DND-41 (cell line): ENCODE measurements at places on chromosomes 1 and 21.

DNA sequence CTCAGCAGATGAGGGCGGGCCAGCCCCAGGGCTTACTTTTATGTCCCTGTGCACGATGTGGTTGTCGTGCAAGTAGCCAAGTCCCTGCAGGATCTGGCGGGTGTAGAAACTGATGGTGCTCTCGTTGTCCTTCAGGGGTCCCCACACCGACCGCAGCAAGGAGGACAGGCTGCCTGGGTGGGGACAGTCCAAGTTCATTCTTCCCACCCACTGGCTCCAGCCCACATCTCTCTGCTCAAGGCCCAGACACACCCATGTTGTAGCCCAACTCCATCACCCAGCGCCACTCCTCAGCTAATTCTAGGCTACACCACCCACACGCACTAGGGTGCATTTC is 7.0 kb downstream of the MAP3K6 start:
- H3K4me3 ChIP-seq: no peak overlapping the region
- no peaks in the 10 kb centered on the region for H3K36me3 ChIP-seq
- no peaks in the 10 kb centered on the region for H3K27me3 ChIP-seq
- peaks cover 17% of the 10 kb centered on the region for H3K4me1 ChIP-seq
- no peak for DNase-seq

- peaks cover 5% of the 10 kb centered on the region; the same call in 1 of the 2 replicates for H3K4me1 ChIP-seq
- H3K36me3 ChIP-seq: no peaks in the 10 kb centered on the region
- no peak for DNase-seq
- no peak overlapping the region for H3K4me3 ChIP-seq
- no peak overlapping the region for H3K27ac ChIP-seq
- H3K27me3 ChIP-seq: no peaks in the 10 kb centered on the region
These were observed 79.0 kb upstream of the SYT6 start for GRCh38 chr1:114232691-114233090.

DNA sequence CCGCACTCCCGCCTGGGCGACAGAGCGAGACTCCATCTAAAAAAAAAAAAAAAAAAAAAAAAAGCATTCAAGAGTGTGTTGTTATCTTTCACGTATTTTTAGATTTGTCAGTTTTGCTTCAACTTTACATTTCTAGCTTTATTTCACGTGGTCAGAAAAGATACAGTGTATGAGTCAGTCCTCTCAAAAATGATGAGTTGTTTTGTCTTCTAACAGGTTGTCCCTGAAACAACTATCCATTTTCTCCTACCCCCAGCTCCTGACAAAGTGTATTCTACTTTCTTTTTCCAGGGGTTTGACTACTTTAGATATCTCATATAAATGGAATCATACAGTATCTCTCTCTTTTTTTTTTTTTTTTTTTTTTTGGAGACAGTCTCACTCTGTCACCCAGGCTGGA is 5.5 kb upstream of the ZNF695 start:
- no peaks in the 10 kb centered on the region for H3K36me3 ChIP-seq

- no peak overlapping the region for H3K4me3 ChIP-seq
- H3K36me3 ChIP-seq: peaks cover 10% of the 10 kb centered on the region
- no peak overlapping the region for H3K27ac ChIP-seq
- no peaks in the 10 kb centered on the region for H3K4me1 ChIP-seq
- DNase-seq: no peak
- no peaks in the 10 kb centered on the region for H3K27me3 ChIP-seq
These were observed 2.5 kb upstream of the MYBPHL start for GRCh38 chr1:109309347-109309746.

DNA sequence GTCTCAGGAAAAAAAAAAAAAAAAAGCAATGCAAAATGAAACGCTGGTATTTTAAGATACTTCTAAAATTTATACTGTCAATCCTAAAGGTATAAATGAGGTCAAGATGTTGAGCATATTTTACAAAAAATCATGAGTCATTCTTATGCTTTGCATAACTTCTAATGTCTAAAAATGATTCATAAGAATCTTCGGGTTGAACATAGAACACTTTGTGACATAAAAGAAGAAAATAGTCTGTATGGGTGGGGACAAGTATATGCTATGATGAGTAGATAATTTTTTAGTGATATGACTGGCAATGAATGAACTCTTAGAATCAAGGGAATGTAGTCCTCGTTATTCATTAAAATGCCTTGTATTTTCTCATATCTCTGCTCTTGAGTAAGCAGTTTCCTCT is 416.9 kb upstream of the USP24 start:
- H3K27ac ChIP-seq: no peak overlapping the region
- H3K36me3 ChIP-seq: no peaks in the 10 kb centered on the region
- H3K4me3 ChIP-seq: no peak overlapping the region
- no peak for DNase-seq
